ENCODE measurements at places on chromosomes 4 and X.

- no peak for DNase-seq
Measured at GRCh38 chr4:6986072-6986780, 56.9 kb upstream of the TADA2B start.

DNA sequence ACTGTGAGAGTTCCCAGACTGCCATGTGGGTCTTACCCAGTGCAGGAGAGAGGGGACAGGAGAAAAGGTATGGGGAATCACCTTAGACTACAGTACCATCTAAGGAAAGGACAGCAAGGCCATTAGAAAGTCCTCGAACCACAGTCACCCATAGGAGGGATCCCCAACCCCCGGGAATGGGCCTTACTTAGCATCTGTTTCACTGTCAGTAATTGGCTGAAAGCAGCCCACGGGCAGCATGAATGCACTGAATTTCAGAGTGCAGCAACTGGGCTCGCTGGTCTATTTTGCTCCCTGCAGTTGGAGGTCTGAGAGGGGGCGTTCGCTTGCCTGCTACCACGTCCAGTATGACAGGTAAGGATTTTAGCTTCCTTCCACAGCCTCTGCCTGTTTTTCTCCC, 50.4 kb upstream of the KLHL8 start:
- no peak for DNase-seq

DNA sequence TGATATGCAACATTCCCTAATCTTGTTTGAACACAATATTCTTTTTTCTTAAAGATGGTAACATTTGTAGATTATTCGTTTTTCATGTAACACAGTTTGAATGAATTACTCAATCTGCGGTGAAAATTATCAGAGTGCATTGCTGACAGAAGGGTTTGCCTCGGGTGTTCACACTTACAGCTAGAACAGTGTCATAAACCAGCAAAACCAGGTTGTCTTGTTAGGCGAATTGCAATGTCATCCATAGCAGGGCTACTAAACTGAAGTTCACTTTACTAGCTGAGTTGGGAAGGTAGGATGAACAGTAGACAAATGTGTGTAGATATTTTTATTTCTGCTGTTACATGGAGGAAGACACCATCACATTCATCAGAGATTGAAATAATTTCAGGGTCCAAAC, 98.9 kb downstream of the SLC39A8 start:
- DNase-seq: no peak

GRCh38 chr4:100983426-100983825, 363.9 kb downstream of the PPP3CA start:
- DNase-seq: no peak

DNA sequence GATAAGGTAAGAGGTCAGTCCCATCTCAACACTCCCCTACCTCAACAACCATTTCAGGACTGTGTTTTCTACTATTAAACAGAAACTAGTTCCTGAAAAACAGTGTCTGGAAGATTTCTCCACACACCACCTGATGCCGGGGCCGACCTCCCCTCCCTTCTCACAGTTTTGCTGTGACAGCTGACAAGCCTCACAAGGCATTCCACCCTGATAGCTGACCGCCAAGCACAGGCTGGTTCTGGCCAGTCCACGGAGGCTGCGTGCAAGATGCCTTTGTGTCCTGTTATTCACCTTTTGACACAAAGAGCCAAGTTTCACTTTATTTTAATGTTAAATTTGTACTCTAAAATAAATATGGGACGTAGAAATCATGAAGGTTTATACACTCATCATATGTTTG, 758.6 kb downstream of the PDHA2 start:
- no peak for DNase-seq

DNA sequence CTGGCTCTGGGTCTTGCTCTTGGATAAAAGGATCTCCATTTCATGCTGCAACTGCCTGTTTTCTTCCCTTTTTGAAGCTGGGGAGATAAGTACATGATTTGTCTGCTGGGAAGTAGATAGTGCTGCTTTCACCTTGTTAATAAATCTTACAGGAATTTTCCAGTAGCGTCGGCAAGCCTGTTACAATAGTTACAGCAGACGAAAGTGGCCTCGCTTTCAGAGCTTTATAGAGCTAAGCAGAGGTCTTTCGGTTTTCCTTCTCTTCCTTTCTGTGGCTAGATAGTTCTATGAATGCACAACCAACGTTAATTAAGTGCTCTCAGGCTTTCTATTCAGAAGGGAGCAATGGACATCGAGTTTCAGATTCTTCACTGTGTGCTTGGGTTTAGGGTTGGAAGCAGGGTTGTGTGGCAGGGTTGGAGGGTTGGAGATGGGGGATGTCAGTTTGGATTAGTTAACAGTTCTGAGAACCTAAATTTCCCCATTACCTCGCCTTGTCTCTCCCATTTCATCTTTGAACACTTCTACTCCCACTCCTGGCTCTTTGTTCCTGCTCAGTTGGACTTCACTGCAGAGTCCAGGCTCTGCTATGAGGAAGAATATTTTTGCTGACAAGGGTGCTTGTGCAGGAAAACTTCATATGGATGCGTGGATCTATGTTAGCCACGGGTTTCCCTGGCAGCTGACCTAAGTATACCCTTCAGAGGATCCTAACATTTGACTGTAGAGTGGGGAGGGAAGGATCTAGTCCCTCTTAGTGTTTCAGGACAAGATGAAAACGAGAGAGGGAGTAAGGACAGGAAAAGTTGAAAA, 237.9 kb downstream of the ARHGAP10 start:
- DNase-seq: no peak

- no peak for DNase-seq
Measured at GRCh38 chrX:120402369-120402768, 40.5 kb downstream of the ATP1B4 start.

- no peak for DNase-seq
Measured at GRCh38 chr4:7985072-7985471, 45.4 kb upstream of the AFAP1 start.

DNA sequence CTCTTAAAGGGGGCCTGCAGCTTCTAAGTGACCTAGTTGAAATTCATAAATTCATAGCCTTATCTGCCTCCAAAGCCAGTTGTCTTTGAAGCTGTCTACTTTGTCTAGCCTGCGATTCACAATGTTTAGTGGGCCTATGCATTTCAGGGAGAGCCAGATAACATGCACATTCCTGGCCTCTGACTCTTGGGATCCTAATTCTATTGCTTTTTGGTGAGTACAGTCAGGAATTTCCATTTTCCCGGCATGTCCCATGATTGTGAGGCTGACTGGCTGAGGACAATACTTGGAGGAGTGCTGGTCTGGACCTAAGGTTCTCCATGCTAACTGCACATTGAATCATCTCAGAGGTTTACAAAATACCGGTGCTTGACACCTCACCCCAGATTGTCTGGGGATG, 155.0 kb downstream of the MSL3 start:
- no peak for DNase-seq

GRCh38 chrX:115138040-115138439, 51.2 kb upstream of the RBMXL3 start:
- no peak for DNase-seq

GRCh38 chr4:101153653-101154052, 193.7 kb downstream of the PPP3CA start:
- DNase-seq: no peak

- no peak for DNase-seq
Measured at GRCh38 chrX:46125111-46125510, 420.1 kb downstream of the ZNF674 start.

GRCh38 chrX:104270916-104271512, 16.3 kb upstream of the ESX1 start:
- no peak for DNase-seq

GRCh38 chr4:101753721-101754120, 36.8 kb upstream of the BANK1 start:
- no peak for DNase-seq

DNA sequence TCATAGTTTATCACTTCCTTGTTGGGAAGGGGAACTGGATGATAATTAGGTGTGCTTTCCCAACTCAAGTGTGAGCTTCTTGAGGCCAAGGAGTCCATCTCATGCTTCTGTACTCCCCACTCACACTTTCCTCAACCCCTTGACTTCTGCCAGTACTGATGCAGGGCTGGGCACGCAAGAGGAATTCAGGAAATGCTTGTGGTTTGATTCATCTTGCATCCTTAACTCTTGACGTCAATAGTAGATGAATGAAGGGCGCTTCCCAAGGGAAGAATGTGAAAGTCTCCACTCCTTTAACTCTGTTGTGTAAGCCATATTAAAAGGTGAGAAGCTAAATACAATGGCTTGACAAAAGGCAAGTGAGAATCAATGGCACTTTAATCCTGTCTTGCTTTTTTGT, 101.8 kb downstream of the AGTR2 start:
- DNase-seq: no peak

- no peak for DNase-seq
Measured at GRCh38 chr4:135741583-135741982, 1540.0 kb upstream of the PABPC4L start.

GRCh38 chr4:160685729-160686128, 1478.1 kb downstream of the FSTL5 start:
- no peak for DNase-seq

DNA sequence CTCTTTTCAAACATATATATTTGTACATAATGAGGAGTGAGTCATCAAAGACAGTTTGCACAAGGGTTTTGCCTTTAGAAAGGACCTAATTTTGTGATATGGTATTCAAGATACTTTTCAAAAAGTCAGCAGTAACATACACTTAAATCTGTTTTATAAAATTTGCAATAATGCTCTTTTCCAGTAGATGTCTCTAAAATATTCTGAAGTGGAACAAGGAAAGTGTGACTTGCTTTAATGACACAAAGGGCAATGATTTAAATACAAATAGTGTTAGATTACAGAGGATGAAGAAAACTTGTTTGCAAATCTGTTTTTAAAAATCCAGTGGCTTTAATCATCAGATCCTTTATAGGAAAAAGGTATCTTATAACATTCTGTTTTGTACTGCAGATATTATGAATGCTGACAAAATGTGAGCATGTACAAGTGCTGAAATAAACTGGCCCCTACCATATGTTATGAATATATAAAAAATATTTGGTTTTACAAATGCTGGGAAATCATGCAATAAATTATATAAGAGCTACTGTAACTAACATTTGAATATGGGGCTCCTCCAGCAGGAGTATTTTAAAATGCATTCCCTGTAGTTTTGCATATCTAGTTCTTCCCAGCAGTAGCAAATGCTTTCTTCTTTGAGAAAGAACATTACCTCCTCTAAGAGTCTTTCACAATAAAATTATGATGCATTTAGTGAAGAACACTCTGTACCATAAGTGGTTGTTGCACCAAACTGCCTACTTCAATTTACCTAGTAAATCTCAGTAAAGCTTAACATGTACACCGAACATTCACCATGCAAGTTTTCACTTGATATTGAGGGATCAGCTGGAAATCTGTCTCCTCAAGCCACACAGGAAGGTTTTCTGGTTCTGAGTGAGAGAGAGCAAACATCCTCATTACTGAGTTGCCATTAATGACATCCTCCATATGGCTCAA, 20.2 kb downstream of the MMRN1 start:
- DNase-seq: no peak

GRCh38 chr4:72171761-72172160, 140.0 kb downstream of the NPFFR2 start:
- no peak for DNase-seq

DNA sequence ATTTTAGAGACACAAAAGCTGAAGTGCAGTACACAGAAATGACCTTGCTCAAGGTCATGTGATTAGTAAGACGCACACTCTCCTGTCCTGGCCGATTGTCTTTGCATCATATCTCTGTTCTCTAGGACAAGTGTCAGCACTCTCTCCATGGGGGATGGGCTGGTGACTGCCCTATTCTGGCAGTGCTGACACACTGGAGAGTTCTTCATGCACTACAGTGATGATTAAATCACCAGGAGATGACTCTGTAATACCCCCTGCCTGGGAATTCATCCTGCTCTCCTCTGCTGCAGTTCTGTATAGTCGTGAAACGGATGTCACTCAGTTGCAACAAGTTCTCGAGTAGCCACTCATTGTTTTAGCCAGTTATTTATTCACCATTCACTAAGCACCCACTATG, 5.3 kb upstream of the SHISA3 start:
- no peak for DNase-seq

DNA sequence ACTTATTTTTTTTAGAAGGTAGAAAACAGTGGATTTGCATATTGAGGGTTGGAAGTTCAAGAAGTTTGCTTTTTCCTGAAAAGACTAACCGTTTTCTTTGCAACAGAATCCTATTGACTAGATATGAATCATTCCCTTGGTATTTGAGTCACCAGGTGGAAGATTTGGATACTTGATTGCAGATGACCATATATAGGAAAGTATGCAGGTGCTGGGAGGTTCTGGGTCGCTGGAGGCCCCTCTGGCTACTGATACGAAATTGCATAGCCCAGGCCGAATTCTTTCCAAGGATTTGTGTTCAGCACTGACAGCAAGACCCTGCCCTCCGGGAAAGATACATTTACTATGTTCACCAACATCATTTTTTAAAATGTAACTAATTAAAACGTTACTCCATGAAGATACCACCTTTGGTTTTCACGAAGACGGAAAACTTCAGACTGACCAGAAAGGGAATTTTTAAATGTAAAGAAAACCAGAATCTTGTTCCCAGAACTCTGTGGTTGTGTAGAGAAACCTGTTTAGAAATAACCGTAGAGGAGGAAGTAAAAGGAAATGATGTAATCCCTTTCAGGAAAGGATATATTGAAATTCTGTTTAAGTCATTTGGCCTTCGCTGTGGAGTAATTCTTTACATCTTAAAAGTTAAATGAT, 946 bp downstream of the ANXA3 start:
- DNase-seq: no peak

Measured in activated CD8-positive, alpha-beta memory T cell treated with anti-CD3 and anti-CD28 coated beads for 1 hour (primary cell).